ENCODE measurements at places on chromosomes 6 and 20.

DNA sequence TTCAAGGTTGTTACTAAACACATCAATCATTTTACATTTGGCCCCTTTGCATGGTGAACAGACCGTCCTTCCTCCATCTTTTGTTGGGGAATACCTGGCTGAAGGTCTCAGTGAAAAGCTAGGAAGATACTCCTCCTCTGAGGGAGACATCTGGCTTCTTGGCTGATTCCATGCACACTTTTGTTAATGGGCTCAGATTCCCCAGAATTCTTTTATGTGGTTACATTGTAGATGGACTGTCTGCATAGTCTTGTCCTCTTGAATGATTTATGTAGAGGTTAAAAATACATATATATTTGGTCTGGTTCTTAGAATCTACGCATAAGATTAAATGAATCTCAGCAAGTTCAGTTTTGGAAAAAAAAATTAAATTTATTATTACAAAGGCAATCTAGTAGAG lies 167.0 kb downstream of the EYA4 start:
- DNase-seq, result no peak

- DNase-seq, result peak; percentile 96
These were observed 1.5 kb upstream of the GGT7 start for GRCh38 chr20:34874094-34874654.

DNA sequence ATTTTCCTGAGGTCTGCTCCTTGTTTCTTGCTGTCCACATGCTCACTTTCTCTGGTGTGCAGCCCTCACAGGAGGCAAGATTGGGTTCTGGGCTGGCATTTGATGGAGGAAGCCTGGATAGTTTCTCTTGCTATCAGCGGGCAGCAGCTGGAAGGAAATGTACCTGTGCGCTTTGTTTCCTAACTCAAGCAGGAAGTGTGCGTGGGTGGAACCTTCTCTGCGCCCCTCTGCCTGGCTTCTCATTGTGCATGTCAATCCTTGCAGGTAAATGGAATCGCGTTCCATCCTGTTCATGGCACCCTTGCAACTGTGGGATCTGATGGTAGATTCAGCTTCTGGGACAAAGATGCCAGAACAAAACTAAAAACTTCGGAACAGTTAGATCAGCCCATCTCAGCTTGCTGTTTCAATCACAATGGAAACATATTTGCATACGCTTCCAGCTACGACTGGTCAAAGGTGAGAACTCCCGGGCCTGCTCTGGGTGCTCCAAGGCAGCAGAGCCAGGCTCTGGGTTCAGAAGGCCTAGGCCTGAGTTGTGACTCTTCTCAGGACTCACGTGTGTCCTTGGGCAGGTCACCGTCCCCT lies 16.8 kb upstream of the RBM38 start:
- DNase-seq, result no peak

- no peak for DNase-seq
These were observed 230.2 kb upstream of the THEMIS start for GRCh38 chr6:128131036-128131435.

DNA sequence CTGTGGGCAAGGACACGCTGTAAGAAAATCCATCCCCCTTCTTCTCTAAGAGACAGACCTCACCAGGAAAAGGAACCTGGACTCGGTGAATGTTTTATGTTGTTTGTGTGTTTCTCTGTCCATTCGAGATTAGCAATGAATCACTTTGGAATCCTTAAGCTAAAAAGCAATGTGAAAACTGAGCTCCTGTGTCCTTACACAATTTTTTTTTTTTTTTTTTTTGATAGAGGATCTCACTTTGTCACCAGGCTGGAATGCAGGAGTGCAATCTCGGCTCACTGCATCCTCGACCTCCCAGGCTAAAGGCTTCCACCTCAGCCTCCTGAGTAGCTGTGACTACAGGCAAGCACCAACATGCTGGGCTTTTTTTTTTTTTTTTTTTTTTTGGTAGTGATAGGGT lies 32.1 kb downstream of the BFSP1 start:
- DNase-seq, result no peak

GRCh38 chr6:114172576-114173260 lies 170.1 kb downstream of the HS3ST5 start:
- no peak for DNase-seq

DNA sequence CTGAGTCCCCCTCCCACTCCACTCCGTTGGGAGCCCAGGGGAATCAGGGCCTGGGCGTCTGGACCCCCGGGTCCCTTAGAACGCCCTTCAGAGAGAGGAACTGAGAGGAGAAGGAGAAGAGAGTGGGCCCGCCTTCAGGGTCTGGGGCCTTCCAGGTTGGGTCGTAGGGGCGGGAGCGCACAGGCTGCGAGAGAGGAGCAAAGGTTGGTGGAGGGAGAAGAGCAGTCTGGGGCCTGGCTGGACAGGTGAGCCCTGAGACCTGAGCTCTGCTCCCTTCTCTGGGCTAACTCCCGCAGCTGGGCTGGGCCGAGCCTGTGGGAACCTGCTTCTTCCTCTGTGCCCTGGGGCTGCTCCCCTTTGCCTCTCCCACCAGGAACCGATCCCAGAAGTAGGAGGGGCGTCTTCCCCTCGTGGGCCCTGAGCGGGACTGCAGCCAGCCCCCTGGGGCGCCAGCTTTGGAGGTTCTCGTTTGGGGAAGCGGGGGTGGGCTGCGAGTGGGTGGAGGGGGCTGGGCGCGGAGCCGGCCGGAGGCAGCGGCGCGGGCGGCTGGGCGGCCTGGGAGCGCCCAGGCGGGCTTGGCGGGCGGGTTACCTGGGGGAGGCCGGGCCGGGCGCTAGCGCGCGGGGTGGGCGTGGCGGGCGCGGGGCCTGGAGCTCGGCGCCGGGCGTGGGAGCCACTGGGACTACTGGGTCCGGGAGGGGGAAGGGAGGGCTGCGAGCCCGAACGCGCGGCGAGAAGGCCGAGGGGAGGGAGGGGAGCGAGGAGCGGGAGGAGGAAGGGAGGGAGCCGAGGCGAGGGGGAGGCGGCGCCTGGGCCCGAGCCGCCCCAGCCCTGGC lies at the start of gene DDR1:
Gene DDR1 (plus strand): TSS at position 835 of the 836 bp plus-strand sequence. CDS start 4,211 bp downstream, outside the sequence.
- peak; percentile 25 for DNase-seq

DNA sequence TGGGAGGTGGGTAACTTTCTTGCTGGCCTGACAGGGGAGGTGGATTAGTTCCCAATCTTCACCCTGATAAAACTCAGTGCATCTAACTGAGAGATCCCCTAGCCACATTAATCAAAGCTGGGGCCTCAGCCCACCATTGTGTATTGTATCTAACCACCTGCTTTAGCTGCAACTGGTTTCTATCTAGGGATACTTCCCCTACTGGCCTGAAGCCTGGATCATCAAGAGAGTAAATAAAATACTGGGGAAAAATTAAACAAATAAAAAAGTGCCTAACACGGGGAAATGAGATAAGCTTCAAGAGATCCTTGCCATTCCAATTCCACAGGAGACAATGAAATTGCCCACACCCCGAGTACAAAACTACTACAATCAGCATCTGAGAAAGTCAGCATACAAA lies 149.4 kb downstream of the INSM1 start:
- DNase-seq, result no peak

DNA sequence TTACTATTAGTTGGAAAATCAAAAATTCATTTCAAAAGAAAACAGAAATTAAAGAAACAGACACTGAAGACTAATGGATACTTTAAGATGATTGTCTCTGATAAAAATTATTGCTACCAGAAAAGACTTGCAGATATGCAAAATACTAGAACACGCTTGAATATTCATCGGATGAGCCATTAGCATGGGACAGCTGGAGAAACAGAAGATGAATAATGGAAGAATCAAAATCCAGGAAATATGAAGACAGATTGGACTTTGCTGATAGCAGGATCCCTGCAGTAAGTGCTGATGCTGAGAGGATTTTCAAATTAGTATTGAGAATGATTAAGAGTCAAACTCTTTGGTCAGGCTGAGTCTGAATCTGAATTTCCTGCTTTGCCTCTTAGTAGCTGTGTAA lies 169.4 kb downstream of the EYS start:
- DNase-seq, result no peak

- DNase-seq, result no peak
These were observed 17.5 kb downstream of the MRPS18A start for GRCh38 chr6:43669922-43670622.

DNA sequence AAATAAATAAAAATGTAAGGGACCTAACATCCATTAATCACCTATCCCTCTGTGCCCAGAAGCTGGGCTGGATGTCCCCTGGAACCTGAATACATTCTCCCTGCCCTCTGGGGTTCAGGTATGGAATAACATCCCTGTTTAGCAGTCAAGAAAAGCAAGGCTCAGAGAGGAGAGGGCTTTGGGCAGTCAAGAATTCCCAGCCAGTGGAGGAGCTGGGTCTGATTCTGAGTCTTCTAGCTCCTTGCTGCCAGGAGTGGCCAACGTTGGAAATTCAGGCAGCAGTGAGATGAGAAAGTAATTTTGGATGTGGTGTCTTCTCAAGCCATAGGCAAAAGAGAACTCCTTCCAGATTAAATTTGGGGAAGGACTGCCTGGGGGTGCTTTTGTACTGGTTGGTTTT lies 42.6 kb upstream of the ZNFX1 start:
- DNase-seq, result peak; percentile 67

DNA sequence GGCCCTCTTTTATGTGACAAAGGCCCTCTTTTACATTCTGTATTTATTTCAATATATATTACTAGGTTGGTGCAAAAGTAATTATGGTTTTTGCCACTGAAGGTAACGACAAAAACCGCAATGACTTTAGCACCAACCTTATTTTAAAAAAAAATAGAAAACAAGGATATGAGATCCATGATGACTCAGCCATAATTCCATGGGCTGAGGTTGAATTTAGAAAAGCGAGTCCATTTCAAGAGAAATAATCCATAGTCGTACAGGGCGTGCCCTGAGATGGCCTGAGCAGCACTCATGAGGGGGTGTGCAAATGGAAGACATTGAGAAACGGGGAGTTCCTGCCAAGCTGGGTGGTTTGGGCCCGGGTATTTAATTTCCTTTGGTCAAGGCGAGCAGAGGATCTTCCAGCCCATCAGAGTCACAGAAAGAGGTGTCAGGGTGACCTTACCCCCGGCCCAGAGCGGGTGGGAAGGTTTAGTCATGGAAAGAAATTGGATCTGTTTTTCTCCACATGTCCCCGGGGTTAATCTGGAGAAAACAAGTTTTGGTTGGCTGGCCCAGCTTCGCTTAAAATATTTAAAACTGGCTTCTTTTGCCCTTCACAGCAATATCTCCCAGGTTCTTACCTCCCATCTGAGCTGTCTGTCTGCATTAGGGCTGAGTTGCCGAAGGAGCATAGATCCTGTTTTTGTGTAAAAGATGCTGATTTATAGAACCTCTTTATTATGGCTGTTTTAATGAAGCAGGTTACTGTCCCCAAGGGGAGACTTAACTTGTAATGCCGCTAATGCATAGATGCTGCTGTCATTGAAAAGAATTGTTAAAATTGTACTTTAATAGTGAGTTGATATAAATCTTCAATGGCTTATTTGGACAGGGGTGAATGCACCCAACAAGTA lies 255.6 kb downstream of the PREX1 start:
- no peak for DNase-seq

DNA sequence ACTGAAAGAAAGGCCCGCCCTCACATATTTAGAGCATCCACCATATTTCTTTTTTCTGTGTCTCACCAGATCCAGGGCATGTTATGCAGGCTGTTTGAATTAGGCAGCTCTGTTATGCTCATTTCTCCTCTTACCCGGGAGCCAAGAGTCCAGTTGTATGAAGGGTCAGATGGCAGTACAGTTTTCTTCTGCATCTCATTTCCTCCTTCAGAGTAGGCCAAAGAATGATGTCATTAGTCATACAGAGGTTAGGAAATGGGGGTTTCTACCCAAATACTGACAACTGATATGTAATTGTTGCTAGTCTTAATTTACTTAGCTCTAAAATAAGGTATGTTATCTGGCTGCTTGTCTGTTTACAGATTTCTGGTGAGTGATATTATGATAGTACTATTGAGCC lies 130.8 kb downstream of the SOBP start:
- DNase-seq, result no peak

GRCh38 chr20:12575352-12576095 lies 433.2 kb upstream of the SPTLC3 start:
- no peak for DNase-seq

DNA sequence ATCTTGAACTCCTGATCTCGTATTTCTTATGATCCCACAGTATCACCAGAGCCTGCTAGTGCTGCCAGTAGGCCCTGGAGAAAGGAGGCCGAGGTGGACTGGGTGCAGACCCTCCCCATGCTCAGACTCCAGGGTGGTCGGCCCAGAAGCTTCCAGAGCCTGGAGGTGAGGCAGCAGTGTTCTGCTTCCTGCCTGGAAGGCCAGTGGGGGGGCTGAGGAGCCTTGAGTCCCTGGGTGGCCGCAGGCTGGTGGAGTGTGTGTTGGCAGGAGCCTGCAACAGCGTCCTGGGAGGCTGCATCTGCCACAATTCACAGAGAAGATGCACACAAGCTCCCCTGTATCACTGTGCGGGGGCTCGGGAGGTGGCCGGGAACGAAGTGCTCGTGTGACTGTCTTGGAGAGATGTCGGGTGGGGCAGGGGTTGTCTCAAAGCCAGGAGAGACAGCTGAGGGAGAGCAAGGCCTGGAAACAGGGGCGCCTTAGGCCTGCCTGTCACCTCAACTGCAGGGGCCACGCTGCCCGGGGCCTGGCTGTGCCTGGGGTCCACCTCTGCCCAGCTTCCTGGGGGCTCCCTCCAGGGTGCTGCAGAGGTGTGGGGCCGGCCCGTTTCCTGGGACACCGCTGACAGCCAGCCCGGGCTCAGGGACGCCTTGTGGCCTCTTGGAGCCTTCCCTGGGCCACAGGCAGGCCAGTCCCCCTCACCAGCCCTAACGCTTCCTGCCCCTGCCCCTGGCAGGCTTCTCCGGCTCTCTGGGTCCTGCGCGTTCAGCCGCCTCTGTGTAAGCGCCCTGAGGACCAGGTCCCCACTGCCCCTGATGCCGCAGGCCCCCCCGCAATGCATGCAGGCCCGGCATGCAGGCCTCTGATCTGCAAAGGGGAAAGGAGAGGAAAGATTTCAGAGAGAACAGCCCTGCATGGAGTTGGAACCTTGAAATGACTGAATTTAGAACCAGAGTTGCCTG lies 24.2 kb upstream of the MAS1 start:
- no peak for DNase-seq

- DNase-seq, result no peak
These were observed 115.1 kb downstream of the BTBD9 start for GRCh38 chr6:38524436-38525145.

DNA sequence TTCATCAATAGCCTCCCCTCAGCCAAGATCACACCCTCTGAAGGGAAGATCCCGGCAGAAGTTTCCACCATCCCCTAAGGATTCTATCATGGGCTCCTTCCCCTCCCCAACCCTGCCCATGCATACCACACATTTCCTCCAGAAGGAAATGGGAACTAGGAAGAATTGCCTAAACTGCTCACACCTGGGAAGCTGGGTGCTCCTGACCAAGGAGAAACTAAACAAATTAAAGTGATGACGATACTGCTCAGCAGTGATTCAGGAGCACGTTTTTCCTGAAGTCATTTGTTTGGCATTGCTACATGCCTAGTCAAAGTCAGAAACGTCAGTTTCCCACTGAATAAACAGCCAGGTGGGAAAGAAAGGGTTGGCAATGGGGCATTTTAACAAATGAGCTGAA lies 136.1 kb upstream of the CDYL start:
- DNase-seq, result no peak

DNA sequence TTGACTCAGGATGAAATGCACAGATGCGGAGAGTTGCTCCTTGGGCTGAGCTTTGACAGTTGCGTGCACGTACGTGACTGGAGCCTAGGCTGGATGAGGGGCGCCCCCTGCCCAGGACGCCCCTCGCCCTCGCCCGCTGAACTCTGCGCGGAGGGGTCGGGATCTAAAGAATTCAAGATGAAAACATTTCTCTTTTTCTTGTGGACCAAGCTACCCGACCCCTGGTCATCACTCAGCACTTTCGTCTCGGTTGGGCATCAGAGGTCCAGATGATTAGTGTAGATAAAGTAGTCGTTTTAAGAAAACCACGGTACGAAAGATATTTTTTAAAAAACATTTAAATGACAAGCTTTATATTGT lies 700 bp downstream of the DTD1 start:
- no peak for DNase-seq

- no peak for DNase-seq
These were observed 28.8 kb upstream of the NHSL1 start for GRCh38 chr6:138528137-138528536.

Data from SW 1271 (cell line).